Sciatic nerve (tissue), 2 donors: ENCODE measurements at places on chromosomes 2 and 18. TPM values are rescaled to one million over a fixed set of nuclear protein-coding genes. Genes with fewer than 3 reads are reported as not detected.

GRCh38 chr2:207956771-207957170 is 68.6 kb downstream of the PLEKHM3 start:
- DNase-seq = no peak

- DNase-seq = no peak
Measured at GRCh38 chr2:168215813-168216212, 31.6 kb downstream of the STK39 start.

DNA sequence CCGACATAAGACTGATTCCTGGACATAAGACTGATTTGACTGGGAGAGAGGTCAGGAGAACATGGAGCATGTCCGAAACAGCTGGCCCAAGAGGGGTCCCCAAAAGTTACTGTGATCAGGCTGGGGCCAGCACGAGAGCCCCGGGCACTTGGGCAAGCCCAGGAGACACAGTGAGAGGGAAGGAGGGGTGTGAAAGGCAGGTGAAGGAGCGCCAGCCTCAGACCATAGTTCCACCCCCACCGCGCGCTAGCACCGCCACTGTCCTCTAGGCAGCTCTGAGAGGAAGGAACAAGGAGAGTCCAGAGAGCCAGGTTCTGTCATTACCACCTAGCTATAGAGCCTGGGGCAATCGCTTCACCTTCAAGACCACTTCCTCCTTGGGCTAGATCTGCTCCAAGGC is 78.2 kb upstream of the DAPL1 start:
- DNase-seq = no peak

DNA sequence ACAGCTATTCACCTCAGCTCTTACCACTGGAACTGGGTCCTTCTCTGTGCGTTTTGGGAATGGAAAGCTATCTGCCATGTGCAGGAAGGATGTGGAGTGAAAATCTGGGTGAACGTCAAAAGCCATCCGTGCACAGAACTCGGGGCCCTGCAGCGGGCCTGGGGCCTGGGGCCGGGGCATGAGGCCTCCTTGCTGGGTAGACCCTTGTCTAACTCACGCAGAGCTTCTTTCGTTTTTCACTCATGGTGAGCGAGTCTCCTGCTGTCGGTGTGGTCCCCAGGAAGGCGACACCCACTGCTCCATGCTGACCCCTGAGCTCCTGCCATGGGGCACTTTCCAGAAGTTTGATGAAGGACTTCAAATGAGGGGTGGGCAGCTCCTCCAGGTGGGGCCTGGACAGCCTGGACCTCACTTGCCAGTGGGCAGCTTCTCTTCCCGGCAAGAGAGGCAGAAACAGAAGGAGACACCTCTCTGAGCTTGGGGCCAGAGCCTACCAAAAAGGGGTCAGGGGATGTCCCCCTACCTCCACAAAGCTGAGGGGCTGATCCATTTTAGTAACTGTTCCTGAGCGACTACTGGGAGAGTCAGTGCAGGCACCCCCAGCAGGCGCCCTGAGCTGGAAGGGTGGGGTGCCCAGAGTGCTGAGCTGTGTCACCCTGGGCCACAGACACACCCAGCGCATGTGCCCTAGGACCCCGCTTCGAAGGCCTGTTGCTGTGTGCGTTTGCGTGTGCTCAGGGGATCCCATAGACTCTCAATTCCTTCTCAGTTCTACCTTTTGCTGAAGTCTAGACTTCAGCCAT is 117.7 kb upstream of the HDAC4 start:
- no peak for DNase-seq

DNA sequence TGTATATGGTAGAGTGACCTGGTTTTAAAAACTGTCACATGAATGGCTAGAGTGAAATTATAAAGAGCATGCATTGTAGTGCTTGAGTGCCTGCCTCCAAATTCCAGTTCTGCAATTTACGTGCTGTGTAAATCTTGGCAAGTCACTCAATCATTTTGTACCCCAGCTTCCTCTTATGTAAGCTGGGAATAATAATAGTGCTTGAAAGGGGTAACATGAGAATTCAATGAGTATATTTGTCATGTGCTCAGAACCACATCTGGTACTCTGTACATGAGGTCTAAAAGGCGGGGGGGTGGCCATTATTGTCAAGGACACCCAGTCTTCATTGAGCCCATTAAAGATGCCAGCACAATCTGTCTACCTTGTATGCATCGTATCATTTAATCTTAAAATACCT is 214.8 kb downstream of the MC4R start:
- no peak for DNase-seq

The DSG4 gene
- total RNA-seq = not detected

The CROCC2 gene
- total RNA-seq = 0.18 TPM

The LTBP1 gene
- 48.9 TPM for total RNA-seq

- no peak for DNase-seq
Measured at GRCh38 chr2:234138836-234139235, 88.3 kb downstream of the SPP2 start.

DNA sequence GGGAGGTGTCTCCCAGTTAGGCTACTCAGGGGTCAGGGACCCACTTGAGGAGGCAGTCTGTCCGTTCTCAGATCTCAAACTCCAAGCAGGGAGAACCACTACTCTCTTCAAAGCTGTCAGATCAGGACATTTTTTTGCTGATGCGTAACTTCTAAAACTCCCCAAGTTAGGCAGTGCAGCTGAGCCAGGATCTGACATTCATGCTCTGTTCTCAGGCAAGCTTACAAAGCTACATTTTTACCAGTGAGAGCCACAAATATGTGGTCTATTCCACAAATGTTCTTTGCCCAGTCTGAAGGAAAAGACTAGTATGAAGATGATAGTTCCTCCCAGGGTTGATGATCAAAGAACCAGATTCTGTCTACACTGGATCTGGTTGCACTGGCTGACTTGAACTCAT is 184.1 kb downstream of the MTCL1 start:
- DNase-seq = no peak

DNA sequence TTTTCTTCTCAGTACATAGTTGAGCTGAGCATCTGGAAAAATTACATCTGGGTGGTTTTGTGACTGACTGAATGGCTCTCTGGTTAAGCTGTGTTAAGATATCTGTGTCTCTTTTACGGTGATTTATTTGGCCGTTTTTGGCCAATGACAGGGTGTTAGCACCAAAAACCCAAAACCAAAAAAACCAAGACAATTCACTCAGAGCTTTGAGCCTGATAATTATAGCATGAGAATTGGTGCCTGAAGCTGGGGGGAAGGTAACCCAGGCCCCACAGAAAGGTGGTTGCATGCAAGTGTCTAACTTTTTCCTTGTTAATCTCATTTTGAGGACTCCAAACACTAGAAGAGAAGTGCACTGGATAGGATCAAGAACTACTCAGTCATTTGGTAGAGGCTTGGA is 4.5 kb downstream of the CD28 start:
- DNase-seq = no peak

GRCh38 chr2:104871649-104871971 is 17.7 kb downstream of the POU3F3 start:
- no peak for DNase-seq

DNA sequence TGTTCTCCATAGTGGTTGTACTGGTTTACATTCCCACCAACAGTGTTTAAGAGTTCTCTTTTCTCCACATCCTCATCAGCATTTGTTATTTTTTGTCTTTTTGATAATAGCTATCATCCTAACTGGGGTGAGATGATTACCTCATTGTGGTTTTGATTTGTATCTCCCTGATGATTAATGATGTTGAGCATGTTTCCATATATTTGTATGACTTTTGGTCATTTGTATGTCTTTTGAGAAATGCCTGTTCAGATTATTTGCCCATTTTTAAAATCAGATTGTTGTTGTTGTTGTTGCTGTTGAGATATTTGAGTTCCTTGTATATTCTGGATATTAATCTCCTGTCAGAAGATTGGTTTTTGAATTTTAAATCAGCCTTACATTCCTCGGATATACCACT is 147.5 kb downstream of the NCOA1 start:
- DNase-seq = no peak

DNA sequence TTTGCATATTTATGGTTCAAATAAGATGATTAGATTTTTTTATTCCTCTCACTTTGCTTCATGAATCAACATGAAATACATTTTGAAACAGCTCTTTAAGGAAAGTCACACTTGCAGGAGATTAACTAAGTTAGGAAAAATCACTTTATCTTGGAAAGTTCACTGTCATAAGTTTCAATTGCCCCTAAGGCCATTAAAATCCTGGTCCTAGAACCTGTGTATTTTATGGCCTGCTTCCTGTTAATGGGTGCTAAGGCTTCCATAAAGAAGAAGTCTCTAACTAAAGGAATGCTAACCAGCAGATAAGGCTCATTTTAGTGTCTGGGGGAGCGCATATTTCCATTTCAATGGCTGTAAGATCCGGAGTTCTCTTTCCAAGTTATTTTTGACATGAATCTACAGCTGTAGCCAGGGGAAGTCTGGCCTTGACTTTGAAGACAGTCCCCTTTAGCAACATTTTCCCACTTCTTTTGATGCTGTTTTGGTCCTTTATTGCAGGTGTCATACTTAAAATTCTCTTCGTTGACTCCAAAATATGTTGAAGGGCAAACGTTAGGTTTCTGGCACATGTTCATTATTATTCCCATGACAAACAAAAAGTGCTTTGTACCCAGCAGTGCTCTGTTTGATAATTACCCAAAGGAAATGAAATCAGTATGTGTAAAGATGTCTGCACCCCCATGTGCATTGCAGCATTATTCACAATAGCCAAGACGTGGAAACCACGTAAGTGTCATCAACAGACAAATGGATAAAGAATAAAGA is 34.4 kb upstream of the SH3BP4 start:
- no peak for DNase-seq

The CCDC178 gene
- total RNA-seq = 4.6 TPM

DNA sequence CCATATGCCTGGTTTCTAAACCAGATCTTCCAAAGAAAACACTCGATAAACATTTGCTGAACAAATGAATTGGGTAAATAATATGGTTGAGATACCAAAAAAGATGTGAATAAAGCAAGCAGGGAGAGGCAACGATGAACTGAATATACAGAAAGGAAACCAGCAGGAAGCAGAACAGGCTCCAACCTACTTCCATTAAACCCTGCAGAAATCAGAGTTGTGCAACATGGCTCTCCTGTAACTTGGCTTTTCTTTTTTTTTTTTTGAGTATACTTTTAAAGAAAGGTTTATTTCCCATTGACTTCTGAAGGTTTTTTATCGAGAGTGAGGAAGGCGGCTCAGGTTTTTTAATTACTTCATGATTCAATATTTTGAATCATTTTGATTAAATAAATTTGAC is 23.5 kb downstream of the ITSN2 start:
- no peak for DNase-seq

GRCh38 chr2:227132986-227133385 is 31.0 kb downstream of the COL4A4 start:
- no peak for DNase-seq

- DNase-seq = no peak
Measured at GRCh38 chr2:23705771-23706612, 220.9 kb downstream of the ATAD2B start.

The WDR7 gene
- total RNA-seq = 43.0 TPM

DNA sequence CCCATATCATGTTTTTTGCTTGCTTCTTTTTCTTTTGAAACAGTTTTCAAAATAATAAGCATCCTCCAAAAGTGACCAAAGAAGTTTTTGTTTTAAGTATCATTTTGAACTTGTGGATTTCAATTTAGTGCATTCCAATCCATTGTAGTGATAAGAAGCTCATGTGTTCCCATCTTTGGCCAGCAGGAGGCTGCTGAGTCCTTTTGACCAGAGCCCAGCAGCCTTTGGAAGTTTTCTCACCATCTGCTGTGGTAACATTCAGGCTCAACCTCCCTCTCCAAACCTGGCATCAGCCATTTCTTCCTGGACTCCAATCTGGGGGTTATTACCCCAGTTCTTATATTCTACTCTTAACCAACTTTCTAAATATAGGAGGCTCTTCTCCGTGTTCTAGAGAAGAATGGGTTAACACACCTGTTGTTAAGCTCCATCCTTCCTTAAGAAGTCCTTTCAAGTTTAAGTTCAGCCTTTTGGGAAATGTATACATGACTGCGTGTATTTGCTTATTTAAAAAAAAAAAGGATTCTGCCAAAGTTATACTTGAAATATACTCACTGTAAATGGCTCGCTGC is 39.0 kb upstream of the MAL start:
- DNase-seq = no peak

DNA sequence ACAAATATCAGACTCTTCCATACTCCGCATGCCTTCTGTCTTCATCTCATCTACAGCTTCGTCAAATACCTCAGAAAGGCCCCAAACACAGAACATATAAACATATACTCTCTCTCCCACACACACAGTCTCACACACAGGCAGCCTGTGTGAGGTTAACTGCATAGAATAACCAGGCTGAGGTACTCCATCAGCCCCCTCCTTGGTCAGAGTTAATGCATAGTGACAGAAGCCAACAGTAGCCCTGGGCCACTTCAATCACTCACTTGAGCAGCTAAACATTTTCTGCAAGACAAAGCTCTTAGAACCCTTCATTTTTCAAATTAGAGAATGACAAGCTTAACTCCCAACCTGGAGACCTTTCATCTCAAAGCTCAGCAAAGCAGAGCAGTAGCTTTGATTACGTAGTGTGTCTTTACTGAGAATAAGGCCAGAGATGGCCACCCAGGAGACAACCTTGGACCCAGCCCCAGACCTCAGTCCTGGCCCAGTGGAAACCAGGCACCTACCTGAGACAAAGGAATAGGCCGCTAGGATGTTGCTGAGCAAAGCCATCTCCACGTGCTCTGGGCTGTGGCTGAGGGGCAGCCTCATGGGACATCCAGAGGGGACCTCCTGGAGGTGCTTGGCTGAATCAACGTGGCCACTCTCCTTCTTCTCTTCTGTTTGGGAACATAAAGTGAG is 43.0 kb downstream of the EVA1A start:
- DNase-seq = no peak

- DNase-seq = no peak
Measured at GRCh38 chr2:148022882-148023281, 2.0 kb downstream of the MBD5 start.

The HOXD3 gene
- total RNA-seq = 9.8 TPM

- no peak for DNase-seq
Measured at GRCh38 chr2:219128396-219128795, 32.2 kb downstream of the NHEJ1 start.

DNA sequence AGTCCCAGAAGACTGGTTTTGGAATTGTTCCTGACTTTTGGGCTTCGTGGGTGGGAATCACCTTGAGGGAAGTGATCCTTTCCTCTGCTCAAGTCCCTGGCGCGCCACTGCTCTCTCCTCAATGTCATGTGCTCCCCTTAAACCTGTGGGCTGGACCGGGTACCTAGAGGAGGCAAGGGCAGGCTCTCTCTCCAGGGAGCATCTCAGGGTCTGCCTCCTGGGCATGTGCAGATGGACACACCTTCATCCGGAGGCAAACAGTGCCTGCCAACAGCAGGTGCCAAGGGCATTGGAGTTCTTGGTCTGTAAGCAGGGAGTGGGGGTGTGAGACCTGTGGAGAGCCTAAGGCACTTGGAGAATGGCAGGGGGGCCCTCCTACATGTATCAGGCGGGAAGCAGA is 142.6 kb downstream of the INHBB start:
- DNase-seq = no peak

DNA sequence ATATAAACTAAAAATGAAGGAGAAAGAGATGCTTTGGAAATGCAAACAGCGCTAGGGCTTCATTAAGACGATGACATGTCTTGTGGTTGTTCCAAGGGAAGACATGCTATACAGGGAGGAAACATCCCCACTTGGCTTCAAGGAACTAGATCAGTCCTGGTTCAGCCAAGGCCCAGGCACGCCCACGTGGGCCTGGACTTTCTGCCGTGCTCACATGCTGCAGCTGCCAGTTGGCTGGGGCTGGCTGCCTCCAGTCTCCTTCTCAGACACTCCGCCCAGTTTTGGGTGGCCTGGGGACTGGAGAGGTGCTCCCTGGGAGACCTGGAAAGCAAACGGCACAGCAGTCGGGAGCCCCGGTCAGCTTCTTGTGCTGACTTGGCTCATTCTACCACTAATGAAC is 109.6 kb downstream of the GLI2 start:
- peak; percentile 69 for DNase-seq
